ENCODE measurements at places on chromosomes 7 and 10.

DNA sequence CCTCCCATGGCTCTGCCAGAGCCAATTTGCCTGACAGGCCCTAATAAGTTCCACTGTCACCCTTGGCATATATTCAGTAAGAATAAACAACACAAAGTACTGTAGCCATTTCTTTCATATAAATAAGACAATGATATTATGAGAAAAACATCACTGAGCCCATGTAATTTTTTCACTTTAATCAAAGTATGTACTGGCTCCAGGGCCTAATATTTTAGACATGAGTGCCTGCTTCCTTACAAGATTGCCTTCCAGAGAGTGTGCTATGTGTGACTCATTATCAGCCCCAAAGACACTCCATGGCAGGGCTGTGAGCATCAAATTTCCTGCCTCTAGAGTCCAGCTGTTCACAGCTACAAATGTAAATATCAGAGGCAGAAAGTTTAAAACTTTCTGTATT, 297.6 kb downstream of the LHFPL3 start:
- peak; percentile 76 for DNase-seq

- DNase-seq, result no peak
These were observed 293.2 kb downstream of the GRID1 start for GRCh38 chr10:86073199-86073977.

DNA sequence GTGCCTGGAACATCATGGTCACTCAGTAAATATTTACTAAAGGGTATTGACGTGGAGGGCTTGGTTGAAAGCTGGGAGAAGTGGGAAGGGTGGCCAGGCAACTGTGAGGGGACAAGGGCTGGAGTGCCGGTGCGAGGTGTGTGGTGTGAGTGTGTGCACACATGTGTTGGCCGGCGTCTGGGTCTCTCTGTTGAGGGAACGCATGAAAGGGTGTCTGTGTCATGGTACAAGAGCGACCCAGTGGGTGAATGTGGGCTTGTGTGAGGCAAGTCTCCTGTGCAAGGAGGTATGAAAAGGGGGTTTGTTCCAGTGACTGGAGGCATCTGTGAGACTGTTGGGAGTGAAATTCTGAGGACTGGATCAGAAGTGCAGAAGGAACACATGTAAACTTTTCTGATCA, 29.4 kb upstream of the UCMA start:
- DNase-seq, result no peak

DNA sequence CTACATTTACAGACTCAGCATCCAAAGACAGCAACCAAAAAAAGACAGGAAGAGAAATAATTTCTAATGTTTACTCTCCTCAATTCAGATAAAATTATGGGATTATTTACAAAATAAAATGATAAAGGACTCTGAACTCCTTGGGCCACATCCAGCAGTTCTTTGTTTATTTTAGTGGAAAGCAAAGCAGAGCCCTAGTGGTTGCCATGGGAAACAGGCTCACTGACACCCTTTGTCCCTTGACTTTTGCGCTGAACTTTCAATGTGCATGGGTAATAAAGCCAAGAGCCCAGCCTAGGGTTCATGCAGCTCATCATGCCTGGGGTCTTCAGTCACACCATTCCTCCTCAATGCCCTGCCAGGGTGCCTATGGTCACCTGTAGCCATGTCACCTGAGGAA, 442.6 kb upstream of the IGFBP3 start:
- DNase-seq, result no peak

DNA sequence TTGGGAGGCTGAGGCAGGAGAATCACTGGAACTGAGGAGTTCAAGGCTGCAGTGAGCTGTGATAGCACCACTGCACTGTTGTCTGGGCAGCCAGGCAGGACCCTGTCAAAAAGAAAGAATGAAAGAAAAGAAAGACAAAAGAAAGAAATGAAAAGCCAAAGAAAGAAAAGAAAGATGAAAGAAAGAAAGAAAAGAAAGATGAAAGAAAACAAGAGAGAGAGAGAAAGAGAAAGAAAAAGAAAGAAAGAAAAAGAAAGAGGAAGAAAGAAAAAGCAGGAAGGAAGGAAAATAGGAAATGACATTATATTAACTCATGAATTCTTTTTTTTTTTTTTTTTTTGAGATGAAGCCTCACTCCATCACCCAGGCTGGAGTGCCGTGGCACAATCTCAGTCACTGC, 32.4 kb upstream of the SPDYE3 start:
- no peak for DNase-seq

DNA sequence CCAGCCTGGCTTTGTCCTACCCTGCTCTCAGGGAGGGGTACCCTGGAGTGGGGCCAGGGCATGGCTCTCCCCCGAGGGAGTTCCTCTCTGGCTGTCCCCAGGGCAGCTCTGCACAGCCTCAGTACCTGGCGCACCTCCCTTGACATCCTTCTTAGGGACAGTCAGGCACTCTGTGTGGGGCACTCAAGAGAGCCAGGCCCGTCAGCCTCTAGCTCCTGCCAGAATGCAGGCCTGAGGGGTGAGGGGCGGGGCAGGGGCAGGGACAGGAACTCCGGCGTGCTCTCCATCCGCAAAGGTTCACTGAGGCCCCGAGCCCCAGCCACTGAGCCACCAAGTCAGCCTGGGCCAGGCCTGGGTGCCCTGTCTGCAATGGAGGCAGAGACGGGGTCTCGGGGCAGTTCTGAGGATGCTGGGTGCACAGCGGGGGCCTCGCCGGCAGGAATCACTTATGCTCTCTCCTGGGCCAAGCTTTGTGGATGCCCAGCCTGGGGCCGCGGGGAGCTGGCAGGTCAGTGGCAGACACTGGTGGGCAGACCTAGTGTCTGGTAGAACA, 10.1 kb downstream of the LIMK1 start:
- no peak for DNase-seq

DNA sequence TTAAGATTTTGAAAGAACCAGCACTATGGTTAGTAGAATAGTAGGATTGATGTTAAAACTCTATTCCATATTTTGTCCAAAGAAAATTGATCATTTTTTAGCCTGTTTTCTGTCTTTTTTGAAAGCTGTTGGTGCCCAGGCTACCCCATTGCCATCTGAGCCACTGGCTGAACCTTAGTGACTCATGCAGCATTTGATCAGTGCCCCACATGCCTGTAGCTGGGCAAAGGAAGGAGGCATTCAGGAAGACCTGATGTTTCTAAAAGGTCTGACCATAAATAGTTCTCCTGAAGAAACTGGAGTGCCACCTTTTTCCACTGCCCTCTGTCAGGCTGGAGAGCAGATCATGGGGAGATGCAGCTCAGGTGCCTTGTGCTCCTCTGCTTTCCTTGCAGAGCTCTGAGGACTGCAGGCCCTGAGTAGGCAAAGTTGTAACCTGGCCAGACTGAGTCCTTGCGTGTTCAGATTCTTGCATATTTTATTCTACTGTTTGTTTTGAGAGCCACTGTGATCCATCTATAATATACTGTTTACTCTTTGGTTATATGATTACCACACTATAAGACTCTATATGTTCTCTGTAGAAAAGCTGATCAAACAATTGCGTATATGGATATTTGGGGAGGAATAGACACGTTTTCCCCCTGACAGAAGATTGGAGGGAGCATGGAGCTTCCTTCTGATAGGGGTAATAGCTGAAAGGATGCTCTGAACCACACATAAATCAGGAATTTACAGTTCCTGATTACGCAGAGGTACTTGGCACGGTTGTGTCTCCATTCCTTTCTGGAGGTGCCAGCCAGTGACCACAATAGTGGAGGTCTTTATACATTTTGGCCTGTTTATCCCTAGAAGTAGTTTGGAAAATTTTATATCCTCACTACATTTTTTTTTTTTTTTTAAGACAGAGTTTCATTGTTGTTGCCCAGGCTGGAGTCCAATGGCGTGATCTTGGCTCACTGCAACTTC, 48.9 kb upstream of the GJD4 start:
- DNase-seq, result no peak

DNA sequence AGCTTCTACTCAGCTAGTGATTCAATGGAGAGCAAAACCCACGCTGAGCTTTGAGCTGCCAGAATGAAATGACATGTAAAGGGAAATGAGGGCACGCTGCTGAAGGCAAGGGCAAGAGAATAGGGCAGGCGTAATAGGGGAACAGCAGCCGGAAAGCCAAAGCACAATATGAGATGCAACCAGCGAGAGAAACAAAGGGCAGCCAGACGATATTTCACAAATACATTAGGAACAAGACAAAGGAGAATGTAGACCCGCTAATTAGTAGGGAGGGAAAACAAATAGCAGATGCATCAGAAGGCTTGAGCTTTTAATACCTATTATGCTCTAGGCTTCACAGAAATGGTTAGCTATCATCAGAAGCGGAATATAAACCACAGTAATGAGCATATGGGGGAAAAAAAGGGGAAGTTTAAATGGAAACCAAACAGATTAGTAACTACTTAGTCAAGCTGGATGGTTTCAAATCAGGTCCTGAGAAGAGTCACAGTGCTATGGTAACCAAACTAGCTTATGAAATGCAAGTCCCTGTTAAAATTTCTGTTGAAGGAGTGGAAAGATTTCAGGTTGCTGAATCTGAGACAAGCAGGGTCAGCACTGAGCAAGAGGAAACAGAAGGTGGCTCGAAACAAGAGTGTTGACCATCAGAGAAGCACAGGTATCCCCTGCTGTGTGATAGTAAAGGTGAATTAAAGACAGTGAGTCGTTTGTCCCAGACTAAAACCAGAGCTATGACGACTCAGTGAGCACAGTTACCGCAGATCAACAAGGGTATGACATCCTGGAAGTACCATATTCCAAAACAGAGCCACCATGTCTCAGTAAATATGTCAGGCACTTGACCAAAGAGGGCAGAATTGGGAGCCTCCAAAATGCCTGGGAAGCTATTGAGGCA, 496.9 kb upstream of the CELF2 start:
- DNase-seq, result no peak

- DNase-seq, result no peak
These were observed 58.7 kb upstream of the ANTXRL start for GRCh38 chr10:46227936-46228562.

DNA sequence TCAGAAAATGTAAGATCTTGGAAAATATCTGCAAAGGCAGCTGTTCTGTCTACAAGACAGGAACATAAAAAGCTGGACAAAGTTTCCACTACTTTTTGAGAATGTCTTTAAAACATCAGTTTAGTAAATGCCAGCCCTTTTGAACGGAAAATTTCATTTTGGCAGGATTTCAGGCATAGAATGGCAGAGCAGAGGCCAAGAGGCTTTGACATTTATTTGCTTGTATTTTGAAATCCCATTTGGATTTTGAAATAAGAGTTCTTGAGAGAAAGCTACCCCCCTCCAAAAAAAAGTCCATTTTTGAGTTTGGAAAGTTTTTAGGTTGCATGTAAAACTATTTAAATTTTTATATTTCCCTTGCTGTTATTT, 3.1 kb upstream of the ETV1 start:
- DNase-seq, result no peak

DNA sequence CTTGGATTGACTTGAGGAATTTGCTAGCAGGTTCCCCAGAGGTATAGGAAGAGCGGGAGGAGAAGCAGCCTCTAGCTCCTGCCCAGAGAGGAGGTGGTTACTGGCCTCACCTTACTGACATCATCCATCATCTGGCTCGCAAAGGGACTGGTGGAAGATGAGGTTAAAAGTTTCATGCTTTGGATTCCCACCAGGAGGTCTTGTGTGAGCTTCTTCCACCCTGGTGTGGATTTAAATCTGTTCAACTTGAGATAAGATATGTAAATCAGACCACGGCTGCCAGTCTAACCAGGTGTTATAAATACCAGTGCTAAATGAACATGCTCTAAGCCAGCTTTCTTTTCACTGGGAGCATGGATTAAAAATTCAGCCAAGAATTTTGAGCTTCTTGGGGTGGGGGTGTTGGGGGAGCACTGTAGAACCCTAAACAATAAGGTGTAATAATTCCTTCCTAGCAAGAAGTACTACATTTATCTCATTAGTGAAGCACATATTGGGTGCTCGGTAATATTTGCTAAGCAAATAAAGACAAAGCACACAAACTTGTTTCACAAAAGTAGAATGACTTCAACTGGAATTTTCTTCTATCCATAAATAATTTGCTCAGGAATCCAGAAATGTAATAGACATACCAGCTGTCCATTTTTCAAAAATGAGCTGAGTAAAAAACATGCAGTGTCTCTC, 7.8 kb downstream of the PROSER2 start:
- no peak for DNase-seq

DNA sequence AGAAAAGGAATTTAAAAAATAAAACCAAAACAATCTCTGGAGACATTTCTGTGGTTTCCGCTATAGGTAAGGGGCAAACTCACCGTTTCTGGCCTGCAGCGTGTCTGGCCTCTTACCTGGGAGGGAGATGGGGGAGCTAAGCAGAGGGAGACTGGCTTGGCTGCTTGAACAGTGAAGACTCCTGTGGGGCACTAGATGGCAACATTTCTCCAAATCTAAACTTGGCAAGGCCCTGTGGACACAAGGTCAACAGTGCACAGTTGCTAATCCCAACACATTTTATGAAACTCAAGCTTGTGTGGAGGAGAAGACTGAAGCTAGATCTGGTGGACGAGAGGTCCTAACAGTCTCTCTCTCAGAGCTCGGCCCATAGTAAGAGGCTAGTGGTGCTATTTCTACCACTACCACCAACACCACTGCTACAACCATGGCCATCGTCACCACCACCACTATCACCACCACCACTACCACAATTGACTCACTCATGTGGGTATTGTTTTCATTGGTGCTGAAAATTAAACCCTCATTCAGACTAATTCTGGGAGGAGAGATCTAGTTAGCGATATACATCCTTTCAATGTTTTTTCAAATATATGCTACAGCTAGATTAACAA, 28.4 kb upstream of the CDHR3 start:
- DNase-seq, result peak; percentile 19

All from foreskin melanocyte (primary cell).